ENCODE measurements at places on chromosomes 16 and 17.

GRCh38 chr17:16980813-16981731, 9.2 kb upstream of the TNFRSF13B start:
- DNase-seq: no peak

DNA sequence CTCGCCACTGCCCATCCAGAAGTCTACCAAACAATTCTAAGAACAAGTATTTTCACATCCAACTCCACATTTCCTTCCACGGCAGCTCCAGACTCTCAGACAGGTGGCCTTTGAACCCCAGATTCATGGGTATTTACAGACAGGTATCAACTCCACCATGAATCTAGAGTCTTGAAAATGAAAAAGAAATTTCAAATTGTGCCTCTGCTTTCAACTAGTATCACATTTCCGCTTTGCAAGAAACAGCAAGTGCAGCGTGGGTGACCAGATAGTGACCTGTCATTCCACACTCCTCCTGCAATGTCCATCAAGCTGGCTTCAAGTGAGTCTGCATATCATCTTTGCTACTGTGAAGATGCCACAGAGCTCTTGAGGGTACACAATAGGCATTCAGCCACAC, 232.4 kb upstream of the RPL38 start:
- no peak for DNase-seq

- DNase-seq: peak; percentile 75
These were observed 43.4 kb upstream of the GSE1 start for GRCh38 chr16:85569615-85570212.

DNA sequence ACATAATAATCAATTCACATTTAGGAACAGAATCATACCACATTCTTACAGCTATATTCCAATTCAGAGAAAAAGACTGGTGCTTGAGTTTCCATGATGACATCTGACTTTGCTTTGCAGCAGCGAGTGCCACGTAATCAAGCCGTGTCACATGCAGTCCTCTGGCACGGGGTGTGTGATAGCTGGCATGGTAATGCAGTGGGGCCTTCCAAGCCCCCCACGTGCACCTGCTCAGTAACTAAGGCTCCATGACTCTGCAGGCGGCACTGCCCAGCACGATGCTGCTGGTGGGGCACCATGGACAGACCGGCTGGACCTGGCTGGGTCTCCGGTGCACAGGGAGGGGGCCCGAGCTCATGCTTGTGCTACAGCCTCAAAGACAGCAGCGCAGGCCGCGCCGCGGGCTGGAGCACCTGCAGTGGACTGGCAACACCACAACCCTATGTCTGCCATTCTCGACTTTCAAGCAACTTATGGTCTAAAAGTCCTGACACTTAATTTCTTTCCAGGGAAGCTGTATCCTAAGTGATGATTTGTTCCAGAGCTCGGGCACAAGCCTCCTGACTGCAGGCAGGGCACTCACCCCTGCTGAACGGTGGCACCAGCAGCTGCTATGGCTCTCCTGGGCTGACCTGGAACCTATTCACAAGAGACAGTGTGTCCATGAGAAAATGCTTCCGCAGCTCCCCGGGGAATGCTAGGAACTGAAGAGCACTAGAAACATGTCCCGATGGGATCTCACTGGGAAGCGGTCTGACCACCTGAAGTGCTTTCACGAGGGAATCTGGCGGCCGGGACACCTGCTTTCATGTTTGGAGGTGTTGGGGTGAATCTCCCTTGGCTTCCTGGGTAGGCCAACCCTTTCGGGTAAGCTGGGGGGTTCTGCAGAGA, 99.5 kb upstream of the DNAH17 start:
- no peak for DNase-seq

DNA sequence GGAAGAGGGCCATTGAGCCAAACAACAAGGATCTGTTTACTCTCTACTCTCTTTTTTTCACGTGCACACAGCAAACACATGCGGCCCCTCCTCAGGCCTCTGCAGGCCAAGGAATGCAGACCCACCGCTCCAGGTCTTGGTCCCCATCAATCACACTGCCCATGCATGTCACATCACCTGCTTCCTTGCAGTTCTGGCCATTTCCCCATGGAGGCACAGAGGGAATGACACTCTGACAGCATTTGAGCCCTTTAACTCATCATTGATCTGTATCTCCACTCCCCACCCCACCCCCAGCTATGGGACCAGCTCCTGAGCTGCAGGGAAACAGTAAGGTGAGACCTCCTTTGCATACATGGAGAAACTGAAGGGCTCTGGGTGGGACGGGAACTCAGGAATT, 45.9 kb upstream of the MEIOC start:
- DNase-seq: no peak

GRCh38 chr17:53924530-53925455, 102.1 kb downstream of the KIF2B start:
- DNase-seq: no peak

- DNase-seq: no peak
These were observed 51.1 kb downstream of the ADAMTS18 start for GRCh38 chr16:77383606-77384187.

- no peak for DNase-seq
These were observed 128.0 kb upstream of the SDK2 start for GRCh38 chr17:73772107-73772705.

DNA sequence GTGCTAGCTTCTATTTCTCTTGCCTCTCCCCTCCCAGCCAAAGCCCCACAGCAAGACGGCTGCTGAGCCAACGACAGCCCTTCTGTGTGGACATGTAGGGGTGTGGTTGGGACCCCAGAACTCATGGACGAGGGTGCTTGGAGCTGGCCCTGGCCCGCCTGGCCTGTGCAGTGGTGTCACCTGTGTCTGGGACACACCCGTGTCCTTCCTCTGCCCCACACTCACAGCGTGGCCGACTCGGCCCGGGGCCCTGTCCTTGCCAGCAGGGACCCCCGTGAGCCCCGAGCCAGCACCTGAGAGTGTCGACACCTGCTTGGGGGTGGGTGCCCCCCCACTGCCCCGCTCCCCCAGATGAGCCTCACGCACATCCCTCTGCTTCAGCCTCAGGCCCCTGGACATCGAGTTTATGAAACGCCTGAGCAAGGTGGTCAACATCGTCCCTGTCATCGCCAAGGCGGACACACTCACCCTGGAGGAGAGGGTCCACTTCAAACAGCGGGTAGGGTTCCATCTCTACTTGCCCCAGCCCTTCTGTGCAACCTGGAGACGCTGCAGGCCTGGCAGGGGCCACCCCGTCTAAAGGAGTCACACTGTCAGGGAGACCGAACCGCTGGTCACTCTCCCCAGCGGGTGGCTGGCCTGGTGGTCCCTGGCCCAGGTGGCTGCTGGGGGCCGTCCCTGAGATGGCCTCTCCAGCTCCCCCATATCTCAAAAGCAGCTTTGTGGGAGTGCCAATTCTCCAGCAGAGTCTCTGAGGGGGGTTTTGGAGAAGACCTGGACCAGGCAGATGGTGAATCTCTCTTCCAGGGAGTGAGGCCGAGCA, 349.8 kb downstream of the SEC14L1 start:
- DNase-seq: no peak

DNA sequence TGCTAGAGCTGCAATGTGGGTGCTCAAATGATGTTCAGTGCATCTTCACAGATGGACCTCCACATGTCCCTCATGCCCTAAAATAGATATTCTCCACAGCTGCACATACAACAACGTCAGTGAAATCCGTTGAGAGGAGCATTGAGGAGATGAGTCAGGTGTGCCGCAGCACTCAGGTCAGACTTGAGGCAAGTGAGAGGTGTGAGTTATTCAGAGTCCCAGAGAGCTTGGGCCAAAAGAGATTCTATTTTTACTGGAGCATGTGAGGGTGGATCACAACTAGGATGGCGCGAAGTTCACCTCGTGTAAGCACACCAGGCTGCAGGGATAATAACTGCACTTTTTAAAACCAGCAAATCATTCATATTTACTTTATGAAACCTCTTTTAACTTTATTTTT, 645.3 kb downstream of the MAF start:
- DNase-seq: no peak

- no peak for DNase-seq
These were observed 5.9 kb upstream of the JPT1 start for GRCh38 chr17:75160211-75160610.

DNA sequence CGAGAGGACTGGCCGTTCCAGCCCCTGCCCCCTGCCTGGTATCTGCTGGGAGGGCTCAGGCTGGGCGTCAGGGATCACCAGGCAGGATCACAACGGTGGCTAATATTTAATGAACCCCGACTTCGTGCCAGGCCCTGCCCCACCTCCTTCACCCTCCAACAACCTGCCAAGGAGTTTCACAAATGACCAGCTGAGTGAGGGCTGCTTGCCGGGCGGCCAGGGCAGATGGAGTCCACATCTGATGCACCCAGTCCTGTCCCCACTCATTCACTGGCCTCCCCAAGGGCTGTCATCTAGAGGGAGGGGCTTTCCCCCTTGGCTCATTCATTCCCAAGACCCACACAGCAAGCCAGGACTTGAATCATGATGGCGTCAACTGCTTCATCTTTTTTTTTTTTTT, 17.5 kb downstream of the UBALD1 start:
- no peak for DNase-seq

DNA sequence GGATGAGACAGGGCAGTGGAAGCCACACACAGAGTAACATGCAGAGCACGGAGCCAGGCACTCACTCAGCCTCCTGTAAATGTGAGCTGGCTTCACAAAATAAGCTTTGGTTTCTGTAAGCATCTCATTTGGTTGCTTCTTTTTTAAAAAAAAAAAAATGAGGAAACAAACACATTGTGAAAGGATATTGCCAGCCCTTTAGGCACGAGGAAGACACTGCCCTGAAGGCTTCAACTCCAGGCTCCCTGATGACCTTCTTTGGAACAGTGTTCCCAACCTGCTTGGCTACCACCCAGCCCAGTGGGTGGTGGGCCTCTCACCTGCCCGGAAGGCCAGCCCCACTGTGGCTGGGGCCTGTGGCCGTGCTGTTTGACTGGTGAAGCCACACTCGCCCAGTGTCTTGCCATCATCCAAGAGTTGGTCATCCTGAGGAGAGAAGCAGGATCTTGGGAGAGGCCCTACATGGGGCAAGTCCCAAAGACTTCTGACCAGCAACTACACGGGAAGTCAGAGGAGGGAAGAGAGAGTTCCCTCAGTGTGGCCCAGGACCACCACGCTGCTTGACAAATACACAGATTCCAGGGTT, 1.9 kb downstream of the ELOB start:
- peak; percentile 31 for DNase-seq

DNA sequence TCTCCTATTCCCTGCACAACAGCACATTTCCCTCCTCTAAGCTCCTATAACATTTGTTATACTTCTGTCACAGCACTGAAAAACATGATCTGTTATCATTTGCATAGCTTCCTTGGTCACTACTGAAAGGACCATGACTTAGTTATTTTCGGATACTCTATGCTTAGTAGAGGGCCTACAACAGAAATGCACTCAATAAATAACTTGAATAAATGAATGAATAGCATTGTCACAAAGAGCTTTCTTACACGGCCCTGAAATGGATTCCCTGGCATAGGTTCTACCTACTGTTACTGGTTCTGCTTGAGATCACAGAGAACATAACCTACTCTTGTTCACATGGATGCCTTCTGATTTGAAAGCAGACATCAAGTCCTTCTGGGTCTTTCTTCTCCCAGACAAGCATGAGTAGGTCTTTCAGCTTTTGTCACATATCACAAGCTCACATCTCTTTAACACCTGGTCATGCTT, 41.6 kb downstream of the MYO1D start:
- DNase-seq: no peak

- no peak for DNase-seq
These were observed 58.5 kb downstream of the BANP start for GRCh38 chr16:88009563-88010342.
